CD4-positive, alpha-beta memory T cell (primary cell): ENCODE measurements at places on chromosomes 7 and 10. TPM values are rescaled to one million over a fixed set of nuclear protein-coding genes. Genes with fewer than 3 reads are reported as not detected.

GRCh38 chr7:20839987-20840386 is 53.3 kb upstream of the SP8 start:
- DNase-seq = no peak

DNA sequence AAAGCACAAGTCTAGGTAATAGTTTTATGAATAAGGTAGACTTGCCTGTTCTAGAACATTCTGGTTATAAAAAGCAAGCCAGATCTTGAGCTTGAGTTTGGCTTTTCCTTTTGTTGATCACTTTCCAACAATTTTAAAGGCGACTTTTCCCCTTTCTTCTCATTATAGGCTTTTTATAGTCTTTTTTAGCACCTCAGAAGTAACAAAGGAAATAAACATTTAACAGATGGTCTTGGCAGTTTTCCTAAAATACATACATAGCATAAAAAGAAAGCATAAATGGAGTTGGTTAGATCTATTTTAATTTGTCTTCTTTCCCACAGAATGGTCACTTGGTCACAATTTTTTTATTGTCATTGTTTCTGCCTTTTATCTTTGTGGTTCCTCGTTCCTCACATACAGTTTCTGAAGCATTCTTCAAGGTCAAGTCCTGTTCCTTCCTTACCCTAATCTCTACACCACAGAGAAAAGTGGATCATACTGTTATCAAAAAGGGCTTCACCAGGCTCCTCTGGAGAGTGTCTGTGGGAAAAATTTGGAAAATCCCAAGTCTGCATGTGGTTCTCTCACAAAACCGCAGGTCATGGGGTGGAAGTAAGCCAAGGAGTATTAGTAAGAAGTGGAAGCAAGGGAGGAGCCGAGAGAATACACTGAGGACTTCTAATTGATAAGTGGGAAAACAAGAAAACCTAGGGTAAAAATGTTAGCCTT is 31.3 kb downstream of the THNSL1 start:
- no peak for DNase-seq

Gene FANK1
- polyA plus RNA-seq = not detected

Gene PNLIPRP3
- polyA plus RNA-seq = not detected

GRCh38 chr7:158631574-158632195 is 44.1 kb upstream of the PTPRN2 start:
- DNase-seq = no peak

Gene CLEC5A
- polyA plus RNA-seq = not detected

DNA sequence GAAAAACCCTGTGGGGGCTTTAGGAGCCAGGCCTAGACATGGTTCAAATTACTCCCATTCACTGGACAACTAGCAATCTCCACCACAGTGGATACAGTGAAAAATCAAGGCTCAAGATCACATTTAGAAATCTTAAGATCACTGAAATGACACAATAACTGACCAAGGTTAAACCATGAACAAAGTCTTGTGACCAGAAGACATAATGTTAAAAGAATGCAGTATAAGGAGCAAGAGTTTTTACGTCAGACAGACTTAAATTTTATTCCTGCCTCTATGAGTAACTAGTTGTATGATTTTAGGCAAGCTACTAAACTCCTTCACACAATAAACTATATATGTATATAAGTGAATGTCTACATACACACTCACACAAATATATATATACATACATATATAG is 68.5 kb downstream of the MICU1 start:
- no peak for DNase-seq

Gene AOAH
- 4.0 TPM for polyA plus RNA-seq

Gene GHRHR
- not detected for polyA plus RNA-seq

Gene NOLC1
- 75.0 TPM for polyA plus RNA-seq

DNA sequence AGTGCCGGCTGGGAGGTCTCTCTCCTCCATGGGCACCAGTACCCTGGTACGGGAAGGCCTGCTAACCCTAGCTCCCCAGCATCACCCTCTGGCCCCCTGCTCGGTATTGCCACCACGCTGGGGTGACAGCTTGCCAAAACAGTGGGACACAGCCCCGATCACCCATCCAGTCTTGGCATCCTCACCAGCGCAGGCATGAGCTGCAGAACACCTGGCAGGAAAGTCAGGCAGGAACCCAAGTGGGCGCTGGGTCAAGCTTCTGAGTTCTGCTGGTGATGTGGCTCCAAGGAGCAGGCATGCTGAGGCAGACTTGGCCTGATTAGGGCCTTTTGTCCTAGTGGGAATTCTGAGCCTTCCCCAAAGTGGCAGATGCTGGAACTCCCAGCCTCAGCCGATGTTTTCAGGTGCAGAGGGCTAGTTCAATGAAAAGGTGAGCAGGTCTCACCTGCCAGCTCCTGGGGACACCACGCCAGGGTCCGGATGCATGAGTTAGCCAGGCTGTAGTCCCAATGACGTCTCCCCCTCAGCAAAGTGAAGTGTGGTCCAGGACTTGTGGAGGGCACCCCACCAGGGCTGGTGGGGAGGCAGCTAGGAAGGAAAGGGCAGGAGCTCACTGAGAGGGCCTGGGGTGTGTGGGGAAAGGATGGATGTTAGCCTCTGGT is 8.5 kb upstream of the ZNF22 start:
- no peak for DNase-seq

DNA sequence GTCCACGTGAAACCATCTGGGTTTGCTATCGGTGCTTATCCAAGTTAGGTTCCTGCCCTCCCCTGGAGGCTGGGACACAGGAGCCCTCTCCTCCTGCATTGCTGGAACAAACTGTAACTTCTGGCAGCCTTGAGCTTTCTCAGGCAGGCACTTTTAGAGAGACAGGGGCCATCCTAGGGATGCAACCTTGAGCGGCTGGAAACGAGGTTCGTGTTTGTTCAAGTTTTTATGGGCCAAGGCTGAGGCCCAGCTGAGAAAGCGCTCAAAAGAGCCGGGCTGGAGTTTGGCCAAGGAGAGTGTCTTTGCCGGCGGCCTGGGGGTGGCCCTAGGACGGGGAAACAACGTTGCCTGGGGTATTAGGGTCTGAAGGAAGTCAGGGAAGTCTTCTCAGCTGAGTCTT is 5.5 kb upstream of the MMD2 start:
- DNase-seq = no peak

DNA sequence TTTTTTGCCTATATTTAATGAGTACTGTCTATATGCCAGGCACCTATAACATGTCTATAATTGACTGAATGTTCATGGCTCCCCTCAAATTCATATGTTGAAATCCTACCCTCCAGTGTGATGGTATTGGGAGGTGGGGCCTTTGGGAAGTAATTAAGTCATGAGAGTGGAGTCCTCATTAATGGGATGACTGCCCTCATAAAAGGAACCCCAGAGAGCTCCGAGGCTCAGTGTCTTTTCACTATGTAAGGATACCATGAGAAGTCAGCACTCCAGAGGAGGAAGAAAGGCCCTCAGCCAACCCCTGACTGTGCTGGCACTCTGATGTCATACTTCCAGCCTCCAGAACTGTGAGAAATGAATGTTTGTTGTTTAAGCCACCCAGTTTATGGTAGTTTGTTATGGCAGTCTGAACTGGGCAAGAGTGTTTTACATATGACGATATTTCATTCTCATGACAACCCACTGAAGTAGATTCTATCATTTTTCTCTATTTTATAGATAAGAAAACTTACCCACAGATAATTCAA is 61.1 kb upstream of the PCGF5 start:
- DNase-seq = no peak

DNA sequence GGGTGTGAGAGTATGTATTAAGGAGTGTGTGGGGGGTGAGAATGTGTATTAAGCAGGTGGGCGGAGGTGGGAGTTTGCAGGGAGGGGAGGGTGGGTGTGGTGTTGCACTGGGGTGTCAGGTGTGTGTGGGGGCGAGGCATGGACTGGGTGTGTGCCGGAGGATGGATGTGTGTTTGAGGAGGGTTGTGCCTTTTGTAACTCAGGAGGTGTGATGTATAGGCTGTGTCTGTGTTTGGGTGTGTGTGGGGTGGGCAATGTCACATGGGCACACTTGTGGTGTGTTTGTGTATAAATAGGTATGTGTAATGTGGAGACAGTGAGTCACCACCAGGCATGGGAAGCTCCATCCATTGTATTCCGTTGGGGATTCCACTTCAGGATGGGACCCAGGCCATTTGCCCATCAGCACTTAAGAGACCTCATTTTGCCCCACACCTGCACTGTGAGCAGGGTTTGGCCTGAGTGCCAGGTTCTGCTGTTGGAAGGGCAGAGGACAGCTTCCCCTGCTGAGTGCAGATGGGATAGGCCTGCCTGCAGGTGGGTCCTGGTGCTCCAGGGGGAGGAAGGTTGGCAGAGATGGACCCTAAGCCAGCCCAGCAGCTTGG is 5.8 kb downstream of the UNC5B start:
- DNase-seq = no peak

GRCh38 chr7:148727501-148728278 is 29.0 kb downstream of the CUL1 start:
- DNase-seq = no peak

Gene EN2
- polyA plus RNA-seq = not detected

Gene PILRA
- 0.32 TPM for polyA plus RNA-seq

Gene DEPP1
- not detected for polyA plus RNA-seq

GRCh38 chr10:103447187-103447586 is 5.0 kb downstream of the CALHM2 start:
- no peak for DNase-seq

Gene LIPA
- polyA plus RNA-seq = 91.3 TPM

Gene LRRC4
- polyA plus RNA-seq = not detected

GRCh38 chr7:67547183-67547907 is 550.7 kb downstream of the TYW1 start:
- no peak for DNase-seq

DNA sequence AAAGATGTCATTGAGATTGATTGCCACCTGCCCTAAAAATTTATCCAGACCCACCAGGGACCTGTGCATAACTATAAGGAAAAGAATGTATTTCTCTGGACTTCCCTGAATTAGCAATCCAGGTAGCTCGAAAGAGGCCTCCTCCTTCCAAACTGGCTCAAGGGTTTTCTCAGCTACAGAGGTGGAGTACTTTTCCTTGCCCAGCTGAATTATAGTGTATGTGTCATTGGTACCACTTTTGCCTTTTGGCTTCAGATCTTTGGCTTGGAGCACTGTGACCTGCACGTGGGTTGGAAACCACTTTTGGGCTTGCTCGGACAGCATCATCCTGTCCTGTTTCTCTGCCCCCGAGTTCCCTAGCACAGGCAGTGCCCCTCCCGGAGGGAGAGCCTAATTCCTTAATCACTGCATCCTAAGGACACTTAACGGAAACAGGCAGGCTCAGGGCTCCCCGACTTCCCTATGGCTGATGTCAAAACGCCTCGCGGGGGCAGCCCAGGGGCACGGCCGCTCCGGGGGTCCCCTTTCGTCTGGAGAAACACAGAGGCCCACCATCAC is 825 bp downstream of the RAB11FIP2 start:
- DNase-seq = no peak

DNA sequence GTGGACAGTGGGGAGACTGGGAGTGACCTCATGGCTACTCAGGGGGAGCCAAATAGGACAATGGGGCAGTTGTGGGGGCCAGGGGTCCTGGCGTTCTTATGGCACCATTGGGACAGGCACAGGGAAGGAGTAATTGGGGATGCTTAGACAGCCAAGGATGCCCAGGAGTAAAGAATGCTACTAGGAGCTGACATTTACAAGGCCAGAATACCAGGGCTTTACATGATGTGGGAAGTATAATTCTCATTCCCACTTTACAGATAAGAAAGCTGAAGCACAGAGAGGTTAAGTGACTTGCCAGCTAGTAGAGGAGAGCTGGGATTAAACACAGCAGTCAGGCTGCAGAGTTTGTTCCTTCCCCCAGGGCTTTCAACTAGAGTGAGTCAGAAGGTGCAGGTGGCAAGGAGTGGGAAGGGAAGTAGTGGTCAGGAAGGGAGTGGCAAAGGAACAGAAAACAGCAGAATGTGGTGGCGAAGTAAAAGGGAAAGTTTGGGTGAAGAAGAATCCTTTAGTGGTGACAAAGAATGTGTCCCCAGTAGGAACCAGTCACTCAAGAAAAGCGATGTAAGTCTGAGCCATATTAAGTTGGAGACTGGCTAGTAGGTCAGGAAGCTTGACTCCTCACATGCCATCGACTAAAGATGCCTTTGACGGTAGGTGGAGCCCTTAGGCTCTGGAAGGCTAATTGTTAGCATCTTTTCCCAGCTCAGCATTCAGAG is 32.8 kb downstream of the CPVL start:
- DNase-seq = no peak

DNA sequence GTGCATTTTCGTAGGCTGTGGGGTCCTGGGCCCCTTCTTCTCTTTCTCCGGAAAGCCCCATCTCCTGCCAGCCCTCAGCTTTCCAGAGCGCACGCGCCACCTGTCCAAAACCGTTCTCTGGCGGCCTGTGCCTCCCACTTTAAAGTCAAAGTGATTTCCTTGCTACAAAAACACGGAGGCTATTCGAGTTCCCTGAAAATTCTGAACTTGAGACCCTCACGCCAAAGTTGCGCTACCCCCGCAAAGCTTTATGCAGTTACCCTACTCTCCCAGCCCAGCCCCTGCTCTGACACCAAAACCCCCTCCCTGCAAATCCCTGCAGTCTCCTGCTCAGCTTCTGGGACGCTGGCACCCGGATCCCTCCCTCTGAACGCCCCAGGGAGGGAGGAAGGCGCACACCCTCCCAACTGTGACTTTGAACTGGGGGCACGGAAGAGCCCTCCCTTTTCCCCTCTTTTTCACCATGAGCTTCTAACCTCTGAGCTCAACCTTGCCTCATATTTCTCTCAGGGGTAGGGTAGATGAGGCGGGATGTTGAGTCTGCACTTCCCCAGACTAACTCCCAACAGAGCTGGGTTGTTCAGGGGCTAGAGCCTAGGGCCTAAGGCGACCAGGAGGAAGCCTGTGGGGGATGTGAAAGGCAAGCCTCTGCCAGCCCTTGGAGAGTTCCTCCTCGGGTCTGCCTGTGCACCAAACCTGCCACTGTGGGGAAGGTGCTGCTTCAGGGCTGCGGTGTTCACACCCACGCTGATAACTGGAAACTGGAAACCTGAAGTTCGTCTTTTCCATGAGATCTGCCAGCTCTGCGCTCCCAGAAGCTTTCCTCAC is 2.7 kb upstream of the PAX4 start:
- DNase-seq = no peak

DNA sequence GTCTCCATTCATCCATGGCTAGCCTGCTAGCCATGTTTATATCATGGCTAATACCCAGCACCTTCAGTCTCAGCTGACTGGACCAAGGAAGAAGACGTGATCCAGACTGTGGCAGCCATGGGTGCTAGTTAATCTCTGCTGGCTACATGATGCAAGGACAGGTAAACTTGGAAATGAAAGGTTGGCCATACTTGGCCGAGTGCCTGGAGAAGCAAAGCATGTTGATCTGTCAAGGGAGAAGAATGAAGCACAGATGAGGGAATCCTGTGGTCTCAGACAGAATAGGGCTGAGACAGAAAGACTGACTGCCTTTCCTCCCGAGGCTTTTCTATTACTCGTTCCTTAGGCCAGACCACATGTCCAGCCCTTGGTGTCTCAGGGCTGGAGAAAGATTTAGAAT is 41.1 kb downstream of the CPVL start:
- DNase-seq = no peak

Gene ADAM12
- 2.3 TPM for polyA plus RNA-seq

- DNase-seq = no peak
Measured at GRCh38 chr7:121505021-121505420, 108.9 kb upstream of the FAM3C start.

GRCh38 chr7:47762207-47762606 is 180.3 kb upstream of the TNS3 start:
- DNase-seq = no peak

Gene ADCY1
- polyA plus RNA-seq = not detected
